ENCODE measurements at places on chromosomes 4 and X.

DNA sequence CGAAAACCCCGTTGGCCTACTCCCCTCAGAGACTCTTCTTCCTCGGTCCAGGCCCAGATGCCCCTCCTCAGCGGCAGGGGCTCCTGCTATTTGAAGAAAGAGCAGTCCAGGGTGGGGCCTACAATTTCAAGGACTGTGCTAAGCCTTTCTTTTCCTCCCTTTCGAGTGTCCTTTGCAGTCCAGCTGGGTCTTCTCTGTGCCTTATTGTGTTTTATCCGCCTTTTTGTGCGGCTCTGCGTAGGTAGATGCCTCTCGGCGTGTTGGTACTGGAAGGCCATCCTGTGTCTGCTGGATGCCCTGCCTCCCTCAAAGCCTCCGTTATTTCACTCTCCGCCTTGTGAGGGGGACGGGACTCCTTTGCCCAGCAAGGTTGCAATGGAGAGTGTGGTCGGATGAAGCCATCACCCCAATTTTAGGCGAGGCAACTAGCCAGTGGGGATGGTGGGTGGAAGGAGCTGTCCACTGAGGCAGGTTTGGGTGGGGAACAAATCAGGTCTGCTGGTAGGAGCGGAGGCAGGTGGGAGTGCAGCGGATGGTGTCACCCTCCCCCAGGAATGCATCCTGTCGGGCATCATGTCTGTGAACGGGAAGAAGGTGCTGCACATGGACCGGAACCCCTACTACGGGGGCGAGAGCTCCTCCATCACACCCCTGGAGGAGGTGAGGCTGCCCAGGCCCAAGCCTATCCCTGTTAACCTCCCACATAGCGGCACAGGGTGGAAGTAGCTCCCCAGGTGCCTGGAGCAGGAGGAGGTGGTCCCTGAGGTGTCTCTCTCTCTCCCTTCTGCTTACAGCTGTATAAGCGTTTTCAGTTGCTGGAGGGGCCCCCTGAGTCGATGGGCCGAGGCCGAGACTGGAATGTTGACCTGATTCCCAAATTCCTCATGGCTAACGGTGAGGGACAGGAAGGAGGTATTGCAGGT lies 1.3 kb downstream of the GDI1 start:
- no peak for DNase-seq

GRCh38 chr4:167939863-167940616 lies 152.3 kb upstream of the ANXA10 start:
- no peak for DNase-seq

DNA sequence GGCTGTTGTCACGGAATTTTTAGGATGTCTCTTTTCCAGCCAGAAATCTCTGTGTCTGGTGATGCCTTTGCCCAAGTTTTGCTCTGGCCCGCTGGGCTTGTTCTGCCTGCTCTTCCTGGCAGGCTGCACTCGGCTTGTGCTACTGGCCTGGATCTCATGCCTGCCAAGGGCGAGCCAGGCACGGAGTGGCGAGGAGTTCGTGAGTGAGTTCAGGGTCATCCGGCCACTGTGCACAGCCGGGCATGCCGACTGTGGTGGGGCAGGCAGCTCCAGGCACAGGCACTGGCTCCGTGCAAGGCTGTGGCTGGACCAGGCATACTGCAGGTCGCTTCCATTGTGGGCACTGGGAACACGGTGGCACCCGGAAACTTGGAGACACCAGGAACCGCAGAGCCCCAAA lies 129.1 kb downstream of the ARHGAP10 start:
- no peak for DNase-seq

GRCh38 chrX:68895778-68896177 lies 67.0 kb downstream of the EFNB1 start:
- no peak for DNase-seq

GRCh38 chrX:69195192-69195591 lies 29.9 kb upstream of the PJA1 start:
- no peak for DNase-seq

DNA sequence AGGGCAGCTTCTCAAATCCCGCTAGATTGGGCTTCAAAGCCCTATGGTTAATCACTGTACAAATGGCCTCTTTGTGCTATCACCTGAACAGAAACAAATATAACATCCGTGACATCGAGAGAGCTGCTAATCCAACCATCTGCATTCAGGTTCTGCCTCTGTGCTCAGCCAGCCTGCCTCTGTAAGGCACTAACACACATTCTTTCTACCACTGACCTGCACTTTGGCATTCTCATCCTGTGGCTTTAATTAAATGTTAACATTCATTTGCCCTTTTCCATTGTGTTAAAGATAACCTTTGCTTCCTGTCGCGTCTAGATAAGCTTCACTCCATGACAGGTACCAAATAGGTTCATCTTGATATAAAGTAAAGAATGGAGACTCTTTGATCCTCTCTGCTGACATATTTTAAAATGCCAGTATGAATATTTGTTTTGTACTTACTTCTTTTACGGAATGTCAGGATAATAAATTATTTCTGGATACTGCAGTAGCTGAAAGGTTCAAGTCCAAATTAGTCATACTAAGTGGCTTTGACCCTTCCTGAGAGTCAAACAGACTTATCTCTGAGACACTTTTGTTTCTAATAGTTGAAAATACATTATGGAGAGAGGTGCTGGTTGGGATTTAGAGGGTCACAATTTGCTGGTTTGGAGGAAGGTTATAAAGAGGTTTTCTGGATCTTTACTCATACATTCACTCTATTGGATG lies 505.7 kb downstream of the PACRGL start:
- DNase-seq: no peak

DNA sequence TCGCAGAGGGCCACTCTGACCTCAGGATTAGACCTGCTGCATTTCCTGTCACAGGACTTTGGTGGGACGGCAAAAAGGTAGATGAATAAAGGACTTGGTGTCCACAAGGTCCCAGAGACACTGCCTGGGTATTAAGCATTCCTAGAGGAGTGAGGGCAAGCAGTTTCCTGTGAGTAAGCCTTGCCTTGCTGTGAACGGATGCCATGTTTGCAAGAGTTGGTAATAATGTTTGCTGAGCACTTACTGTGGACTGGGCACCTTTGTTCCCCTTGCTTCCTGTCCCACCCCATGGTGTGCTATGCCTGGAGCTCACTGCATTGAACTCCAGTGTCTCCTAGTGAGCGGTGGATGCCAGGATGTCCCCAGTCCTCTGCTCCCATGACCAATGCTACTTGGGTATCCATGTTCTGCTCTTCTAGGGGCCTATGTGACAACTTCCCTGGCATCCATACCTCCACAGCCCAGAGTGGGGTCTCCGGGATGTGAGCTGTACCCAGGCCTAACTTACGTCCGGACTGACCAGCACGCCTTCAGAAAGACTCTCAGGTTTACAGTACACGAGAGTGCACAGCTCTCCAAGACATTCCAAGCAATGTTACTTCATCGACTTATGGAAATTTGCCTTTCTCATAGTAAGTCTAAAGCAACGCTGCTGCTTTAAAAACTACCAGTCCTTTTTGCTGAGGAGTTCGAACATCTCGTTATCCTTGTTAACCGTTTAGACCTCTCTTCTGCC lies 95.5 kb upstream of the MSX1 start:
- no peak for DNase-seq

DNA sequence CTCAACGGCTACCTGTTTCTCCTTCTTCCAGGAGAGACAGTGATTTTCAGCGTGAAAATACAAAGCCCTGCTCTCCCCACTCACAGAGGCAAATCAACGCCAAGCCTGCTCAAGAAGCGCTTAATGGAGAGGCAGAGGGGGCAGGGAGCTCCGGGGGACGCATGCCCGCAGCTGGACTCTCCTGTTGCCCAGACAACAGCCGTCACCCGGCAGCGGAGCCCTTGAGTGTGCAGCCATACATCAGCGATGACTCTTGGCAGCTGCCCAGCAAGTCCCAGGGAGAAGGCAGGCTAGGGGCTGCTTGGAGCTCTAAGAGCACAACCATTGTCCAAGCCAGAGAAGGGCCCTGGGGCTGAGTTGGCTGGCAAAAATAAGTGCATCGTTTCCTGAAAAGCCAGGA lies 71.0 kb upstream of the AFAP1 start:
- no peak for DNase-seq

DNA sequence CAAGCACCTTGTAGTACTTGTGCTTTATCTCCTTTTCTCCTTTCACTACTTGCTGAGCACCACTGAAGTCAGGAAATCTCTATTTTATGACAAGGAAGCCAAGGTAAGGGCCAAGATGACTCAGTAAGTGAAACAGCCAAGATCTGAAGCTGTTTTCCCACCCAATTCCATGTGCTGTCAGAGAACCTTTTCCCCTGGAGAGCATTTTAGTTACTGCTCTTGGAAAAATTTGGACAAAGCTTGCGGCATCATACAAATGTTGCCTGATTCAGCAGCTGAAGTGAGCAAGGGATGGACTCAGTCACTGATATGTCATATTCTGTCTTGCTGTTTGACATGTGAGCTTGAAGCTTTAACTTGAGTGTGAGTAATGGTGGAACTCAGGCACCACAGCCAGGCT lies 391.4 kb downstream of the RAB28 start:
- no peak for DNase-seq

DNA sequence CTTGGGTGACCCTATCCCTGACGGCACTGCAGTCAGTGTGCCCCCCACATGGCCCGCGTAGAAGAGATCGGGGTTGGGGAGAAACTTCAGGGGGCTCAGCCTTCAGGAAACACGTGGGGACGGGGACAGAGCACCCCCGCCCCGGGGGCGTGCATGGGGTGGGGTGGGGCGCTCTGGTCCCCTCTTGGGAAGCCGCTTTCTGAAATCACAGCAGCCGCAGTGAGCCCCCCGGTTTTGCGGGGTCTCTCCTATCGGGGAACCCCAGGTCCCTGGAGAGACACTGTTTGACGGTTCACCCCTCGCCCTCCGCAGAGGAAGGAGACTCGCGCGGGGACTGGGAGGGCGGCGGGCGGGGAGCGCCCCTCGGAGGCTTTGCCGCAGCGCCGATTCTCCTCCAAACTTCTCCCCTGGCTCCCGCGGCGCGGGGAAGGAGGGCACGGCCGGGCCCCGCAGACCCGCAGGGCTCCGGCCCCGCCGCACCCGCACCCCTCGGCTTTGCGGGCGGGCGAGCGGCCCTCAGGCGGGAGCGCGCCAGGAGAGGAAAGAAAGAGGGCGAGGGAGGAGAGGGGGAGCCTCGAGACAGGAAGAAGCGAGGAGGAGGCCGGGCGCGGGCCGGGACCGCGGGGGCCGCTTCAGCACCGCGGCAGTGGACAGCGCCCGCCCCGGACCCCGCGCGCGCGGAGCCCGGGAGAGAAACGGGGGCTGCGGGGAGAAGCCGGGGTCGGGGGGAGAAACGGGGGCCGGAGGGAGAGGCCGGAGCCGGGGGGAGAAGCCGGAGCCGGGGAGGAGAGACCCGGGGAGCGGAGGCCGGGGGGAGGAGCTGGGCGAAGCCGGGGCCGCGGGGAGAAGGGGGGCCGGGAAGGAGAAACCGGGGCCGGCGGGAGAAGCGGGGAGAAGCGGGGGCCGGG lies 612 bp downstream of the CPLX1 start:
- no peak for DNase-seq

GRCh38 chr4:89258506-89258905 lies 49.1 kb downstream of the GPRIN3 start:
- no peak for DNase-seq

GRCh38 chrX:154734061-154734781 lies 16.7 kb downstream of the GAB3 start:
- no peak for DNase-seq

DNA sequence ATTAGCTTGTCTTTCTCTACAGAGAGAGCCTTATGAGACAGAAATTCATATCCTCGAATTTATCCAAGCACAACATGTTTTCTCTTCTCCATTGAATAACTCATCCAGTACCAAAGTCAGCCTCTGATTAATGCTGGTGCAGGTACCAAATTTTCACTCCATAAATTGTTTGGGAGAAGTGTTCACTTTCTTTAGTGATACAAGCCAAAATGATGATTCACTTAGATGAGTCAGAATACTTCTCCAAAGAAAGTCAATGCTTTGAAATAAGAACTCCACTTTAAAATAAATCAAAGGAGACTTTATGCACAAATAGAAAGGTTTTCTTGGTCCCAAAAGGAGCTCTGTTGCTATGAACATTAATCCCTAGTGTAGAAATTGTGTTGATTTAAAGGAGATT lies 60.2 kb downstream of the MAOB start:
- no peak for DNase-seq

DNA sequence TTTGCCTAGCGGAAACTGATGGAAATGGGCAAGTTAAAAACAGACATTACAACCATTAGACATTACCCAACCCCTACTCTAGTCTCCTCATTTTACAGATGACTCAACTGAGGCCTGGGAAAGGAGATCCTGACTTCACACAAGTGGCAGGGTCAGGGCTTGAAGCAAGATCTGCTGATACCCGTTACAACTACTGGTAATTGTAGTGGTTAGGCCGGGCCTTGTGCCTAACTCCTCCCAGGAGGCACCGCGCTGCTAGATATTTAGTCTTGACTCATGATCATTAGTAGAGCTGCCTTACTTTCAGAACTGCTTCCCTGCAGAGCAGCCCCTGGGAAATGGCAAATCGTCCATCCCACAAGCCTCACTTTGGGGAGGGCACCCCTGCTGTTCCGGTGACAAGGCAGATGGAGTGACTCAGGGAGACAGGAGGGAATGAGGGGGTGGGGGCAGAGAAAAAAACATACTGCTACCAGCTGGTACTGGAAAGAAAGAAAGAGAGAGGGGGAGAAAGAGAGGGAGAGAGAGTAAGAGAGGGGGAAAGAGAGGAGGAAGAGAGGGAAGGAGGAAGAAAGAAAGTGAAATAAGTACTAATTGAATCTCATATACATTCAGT lies 12.2 kb downstream of the ARHGEF6 start:
- DNase-seq: peak; percentile 69

DNA sequence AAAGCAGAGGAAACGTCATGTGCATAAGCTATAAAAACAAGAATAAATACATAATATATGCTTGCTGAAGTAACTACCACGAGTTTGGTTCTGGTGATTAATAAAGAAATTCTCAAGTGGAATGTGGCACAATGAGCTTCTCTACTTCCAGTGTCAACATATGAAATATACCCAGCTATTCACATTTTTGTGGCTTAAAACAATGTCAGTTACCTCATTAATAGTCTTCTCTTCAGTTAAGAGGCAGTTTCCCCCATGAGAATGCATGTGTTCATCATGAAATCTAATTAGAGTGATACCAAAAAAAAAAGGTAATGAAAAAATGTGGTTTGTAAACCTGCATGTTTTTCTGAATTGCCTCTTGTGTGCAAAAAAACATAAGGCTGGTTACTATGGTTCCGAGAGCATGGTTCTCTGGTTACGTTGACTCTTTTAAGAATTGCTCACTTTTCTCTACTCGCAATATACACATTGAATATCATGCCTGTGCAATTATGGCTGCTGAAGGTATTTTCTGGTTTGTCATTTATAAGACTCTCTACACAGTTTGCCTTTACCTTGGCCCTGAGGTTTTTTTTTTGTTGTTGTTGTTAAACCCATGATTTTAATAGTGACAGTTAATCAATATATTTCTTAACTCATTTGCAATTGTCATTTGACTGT lies 108.2 kb downstream of the PCDH7 start:
- no peak for DNase-seq

- no peak for DNase-seq
These were observed 161.0 kb downstream of the CPEB2 start for GRCh38 chr4:15163284-15163645.

- DNase-seq: no peak
These were observed 576.3 kb downstream of the PCDH19 start for GRCh38 chrX:99833821-99834220.

DNA sequence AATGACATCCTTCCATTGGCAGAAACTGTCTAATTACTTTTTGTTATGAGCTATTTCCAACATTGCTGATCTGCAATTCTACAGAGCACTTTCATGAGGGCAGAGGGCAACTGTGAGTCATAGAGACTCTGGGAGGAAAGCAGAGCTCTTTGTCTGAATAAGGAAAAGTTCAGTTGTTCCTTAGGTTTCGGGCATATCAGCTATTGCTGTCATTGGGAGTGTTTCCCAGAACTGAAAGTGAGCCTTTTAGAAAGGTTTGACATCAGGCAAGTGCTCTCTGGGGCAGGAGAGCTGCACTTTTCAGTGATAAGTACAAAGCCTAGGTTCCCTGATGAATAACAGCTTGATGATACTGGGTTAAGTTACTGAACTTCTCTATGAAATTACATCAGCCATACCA lies 119.2 kb upstream of the EDNRA start:
- DNase-seq: no peak
